Stimulated activated CD8-positive, alpha-beta memory T cell treated with anti-CD3 and anti-CD28 coated beads, Interleukin-15, amount 100 ng/mL, for 4 hours (primary cell): ENCODE measurements at places on chromosomes 7 and 10.

- DNase-seq = no peak
These were observed 53.6 kb downstream of the KMT2C start for GRCh38 chr7:152382244-152382643.

GRCh38 chr10:110995301-110995700, 75.9 kb downstream of the SHOC2 start:
- no peak for DNase-seq

GRCh38 chr10:96672481-96673175, 47.7 kb downstream of the PIK3AP1 start:
- no peak for DNase-seq

DNA sequence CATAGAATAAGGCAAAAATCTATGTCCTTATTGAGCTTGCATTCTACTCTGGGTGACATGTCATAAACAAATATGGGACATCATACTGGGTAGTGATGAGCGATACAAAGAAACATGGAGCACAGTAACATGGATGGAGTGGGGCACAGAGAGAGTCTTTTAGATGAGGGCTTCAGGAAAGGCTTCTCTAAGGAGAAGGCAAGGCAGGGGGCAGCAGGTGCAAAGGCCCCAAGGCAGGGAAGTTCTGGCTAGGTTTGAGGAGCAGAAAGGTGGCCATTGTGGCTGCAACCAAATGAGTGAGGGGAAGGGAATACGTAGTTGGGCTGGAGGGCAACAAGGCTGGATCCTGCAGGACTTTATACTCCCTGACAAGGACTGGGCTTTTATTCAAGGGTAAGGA, 211.4 kb downstream of the HERPUD2 start:
- DNase-seq = no peak

DNA sequence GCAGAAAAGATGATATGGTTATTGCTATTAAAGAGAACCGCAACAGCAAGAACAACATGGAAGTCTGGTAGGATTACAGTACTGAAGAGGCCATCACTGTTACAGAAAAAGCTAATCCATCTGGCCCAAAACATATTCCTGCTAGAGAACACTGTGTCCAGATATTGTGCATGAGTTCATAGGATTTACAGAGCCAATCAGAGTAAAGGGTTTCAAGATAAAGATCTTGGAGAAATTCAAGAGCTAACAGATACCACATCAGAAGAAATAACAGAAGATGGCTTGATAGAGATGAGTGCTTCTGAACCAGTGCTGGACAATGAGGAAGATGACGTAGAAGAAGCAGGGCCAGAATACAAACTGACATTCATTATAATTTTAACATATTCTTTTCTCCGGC, 58.7 kb downstream of the MINDY3 start:
- DNase-seq = no peak

GRCh38 chr7:105316578-105317344, 72.0 kb downstream of the SRPK2 start:
- DNase-seq = no peak

- no peak for DNase-seq
These were observed 28.1 kb upstream of the GPR22 start for GRCh38 chr7:107441581-107442422.

- no peak for DNase-seq
These were observed 90.5 kb upstream of the CSTF2T start for GRCh38 chr10:51789903-51790302.

- DNase-seq = no peak
These were observed 31.2 kb upstream of the SFTPD start for GRCh38 chr10:79979976-79980687.

- DNase-seq = no peak
These were observed 40.1 kb downstream of the LAMB1 start for GRCh38 chr7:107962817-107963216.

- no peak for DNase-seq
These were observed 124.6 kb upstream of the LANCL2 start for GRCh38 chr7:55240418-55241142.

DNA sequence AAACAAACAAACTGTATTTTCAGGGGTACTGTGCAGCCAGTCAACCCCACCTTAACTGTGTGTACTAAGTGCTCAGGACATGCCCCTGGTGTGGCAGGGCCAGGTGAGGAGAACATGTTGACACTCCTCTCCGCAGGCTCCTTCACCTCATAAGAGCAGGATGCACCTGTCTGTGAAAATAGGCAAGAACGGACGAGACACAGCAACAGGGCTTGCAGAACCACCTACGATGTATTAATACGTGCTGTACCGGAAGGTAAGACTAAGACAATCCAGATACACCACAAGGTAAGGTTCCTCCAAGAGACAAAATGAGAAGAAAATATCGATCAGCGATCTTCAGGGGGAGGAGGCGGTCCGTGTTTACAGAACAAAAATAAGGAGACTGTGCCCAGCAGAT, 65.8 kb upstream of the CAMK2B start:
- no peak for DNase-seq

DNA sequence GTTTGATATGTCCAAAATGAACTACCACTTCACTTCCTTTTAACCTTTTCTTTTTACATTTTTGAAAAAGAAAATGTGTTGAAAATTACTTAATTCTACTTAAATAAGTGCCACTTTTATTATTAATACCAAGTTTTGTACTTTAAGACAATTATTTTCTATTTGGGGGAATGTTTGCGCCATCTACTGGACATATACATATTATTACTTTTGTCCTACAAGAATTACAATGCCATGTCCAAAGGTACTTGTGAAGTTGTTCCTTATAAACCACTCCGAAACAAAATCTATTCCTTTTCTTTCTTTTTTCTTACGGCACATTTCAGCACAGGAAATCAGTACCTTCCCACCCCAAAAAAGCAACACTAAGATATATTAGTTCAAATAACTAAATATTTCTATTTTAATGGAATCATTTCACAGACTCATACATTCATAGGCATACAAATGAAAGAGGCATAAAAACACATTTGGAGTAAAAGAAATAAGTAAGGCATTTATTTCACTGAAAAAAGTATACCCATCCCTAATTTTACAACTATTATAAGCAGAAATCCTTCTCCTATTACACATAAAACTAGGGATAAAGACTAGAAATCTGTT, 169.9 kb downstream of the RNF133 start:
- DNase-seq = no peak

DNA sequence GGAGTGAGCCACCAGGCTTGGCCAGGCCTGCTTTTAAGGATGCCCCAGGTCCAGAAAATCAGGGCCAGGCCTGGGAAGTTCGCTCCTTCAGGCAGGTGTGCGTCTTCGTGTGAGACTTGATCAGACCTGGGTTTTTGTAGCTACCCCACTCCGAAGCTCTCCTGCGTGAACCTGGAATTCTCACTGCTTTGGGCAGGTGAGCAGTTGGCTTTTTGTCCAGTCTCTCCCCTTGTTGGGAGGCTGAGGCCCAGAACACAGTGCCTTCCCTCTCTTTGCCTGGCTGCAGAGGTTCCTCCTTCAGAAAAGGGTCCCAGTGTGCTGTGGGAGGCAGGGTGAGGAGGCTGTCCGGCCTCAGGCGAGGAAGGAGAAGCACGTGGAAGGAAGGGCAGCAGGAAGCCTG, 27.3 kb downstream of the ZNF783 start:
- DNase-seq = no peak

DNA sequence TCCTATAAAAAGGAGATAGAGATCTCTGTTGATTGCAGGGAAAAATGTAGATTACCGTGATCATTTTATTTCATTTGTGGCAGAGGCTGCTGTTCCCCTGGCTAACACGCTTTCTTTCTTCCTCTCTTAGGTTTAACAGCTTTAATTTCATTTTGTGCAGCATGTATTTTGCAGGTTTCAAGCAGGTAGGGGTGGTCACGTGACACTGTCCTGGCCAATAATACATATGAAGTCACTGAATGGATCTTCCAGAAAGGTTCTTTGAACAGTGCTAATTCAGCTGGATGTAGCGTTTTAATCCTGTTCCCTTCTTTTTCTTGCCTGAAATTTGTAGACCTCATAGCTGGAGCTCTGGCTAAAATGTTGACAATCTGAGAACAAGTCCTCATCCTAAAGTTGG, 3.6 kb upstream of the EPHB6 start:
- DNase-seq = no peak

DNA sequence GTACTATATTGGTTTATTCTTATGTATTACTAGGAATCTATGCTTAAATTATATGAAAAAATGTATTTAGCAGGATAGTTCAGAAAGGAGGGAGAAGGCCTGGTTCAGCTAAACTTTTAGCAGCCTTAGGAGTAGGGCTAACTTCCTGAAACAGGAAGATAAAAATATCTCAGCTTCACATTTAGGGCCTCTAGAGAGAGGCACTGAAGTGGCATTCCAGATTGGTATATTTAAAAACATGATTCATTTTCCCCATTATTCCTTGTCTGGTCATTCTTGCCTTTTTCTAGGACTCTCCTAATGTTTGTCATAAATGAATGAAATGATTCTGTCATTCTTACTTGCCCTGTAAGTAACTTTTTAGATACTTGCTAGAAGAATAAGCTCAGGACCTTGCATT, 63.0 kb upstream of the CYP26C1 start:
- DNase-seq = no peak

GRCh38 chr10:90988802-90989201, 67.9 kb upstream of the ANKRD1 start:
- no peak for DNase-seq

- DNase-seq = no peak
These were observed 1.3 kb upstream of the HOXA5 start for GRCh38 chr7:27144781-27145164.

DNA sequence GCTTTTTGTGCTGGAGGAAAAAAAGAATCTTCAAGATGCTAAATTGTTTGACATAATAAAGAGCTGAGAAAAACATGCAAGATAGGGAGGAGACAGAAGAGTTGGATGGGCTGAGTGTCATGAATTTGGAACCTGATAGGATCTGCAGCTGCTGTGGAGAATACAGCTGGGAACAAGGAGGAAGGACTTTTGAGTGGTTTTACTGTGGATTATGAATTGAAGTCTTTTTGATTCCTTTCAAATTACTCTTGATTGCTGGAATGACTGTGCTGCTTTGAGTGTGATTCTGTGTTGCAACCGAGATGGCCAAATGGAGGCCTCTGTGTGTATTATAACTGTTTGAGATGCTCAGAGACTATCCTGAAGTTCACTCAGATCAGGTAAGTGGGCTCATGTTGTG, 4.0 kb downstream of the EFCAB10 start:
- no peak for DNase-seq

- DNase-seq = no peak
These were observed 81.8 kb downstream of the COL13A1 start for GRCh38 chr10:69883310-69884023.

DNA sequence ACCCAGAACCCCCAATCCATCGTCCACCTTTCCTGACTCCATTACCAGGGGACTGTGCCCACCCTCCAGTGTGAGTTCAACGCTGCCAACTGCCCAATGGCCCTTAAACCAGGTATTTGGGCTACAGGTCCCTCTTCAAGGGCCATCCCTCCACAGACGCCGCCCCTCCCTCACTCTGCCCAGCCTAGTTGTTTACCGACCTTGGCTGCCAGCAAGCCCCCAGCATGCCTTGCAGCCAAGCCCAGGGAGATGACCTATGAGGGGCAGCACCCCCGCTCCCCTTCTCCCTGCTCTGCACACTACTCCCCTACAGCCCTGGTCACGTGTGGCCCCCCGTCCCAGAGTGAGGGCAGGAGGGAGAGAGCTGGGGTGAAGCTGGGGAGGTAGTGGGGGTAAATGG, 147.3 kb downstream of the GRID1 start:
- no peak for DNase-seq

GRCh38 chr10:69345402-69345801, 67.1 kb downstream of the HK1 start:
- DNase-seq = no peak

DNA sequence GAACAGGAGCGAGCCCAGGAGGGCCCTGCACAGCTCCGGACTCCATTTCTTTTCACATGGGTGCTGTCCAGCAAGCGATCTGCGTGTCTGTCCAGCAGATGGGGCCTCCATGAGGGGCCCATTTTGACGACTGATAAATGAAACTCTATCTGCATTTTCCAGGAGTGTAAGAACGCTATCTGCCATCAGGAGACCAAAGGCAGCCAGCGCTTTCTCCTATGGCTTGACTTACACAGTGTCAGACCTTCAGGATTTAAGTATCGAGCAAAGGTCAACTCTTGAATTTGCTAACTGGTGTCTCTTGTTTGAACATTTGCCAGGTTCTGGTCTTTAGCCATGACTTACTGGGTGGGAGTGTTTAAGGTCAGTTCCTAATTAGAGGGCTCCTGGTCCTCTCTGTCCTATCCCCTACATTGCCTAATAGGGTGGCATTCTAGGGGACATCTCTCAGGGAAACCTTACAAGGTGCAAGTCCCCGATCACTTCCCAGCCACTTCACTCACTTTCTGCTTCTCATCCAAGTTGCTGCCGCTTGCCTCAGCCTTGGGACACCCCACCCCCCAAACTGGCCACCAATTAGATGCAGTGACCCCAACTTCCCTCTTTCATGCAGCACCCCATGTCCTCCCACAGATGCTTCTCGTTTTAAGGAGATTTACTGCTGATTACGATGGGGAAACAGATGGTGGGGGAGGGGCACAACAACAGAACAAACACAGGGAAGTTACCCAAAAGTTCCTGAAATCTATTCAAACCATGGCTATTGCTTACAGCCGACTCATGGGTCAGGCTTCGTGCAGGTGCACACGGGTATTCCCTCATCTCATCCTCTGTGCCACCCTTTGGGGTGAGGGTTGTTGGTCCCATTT, 20.0 kb downstream of the VSIR start:
- no peak for DNase-seq

DNA sequence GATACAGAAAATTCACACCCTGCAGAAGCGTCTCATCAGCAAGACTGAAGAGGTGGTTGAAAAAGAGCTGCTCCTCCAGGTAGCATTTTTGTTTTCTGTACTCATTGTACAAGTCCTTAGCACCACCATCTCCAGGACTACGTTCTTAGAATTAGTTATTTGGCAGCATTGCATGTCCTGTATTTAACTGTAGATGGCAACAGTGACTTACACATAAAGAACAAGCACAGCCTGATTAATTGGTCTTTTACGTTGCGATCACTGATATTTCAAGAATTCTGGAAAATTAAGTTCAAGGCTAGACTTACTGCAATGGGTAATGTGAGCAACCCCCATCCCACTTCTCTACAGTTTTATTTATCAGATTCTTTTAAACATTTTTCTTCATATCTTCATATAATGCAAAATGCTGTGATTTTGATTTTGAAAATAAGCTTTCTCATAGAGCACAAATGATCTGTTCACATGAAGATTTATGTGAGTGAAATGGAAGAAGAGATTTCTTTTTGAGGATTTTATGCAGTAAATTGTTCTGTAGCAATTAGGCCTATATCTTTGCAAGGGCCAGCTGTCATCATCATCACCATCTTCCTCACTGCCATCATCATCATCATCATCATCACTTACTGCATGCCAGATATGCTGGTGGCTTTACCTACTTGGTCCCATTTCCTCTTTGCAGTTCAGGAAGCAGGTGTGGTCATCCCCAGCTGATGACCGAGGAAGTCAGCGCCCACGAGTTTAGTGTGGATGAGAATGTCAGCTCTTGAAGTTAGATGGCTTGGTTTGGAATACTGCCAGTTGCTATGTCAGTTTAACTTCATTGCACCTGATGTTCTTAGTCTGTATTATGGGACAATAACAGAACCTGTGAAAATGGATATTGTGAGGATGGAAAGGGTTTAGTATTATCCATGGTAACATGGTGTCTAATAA, 53.4 kb downstream of the CFAP58 start:
- DNase-seq = no peak

- DNase-seq = no peak
These were observed 53.4 kb downstream of the TMEM209 start for GRCh38 chr7:130151591-130152492.

- DNase-seq = no peak
These were observed 2.6 kb downstream of the ZNF775 start for GRCh38 chr7:150381785-150382122.
